ENCODE measurements at places on chromosomes 2 and 18.

DNA sequence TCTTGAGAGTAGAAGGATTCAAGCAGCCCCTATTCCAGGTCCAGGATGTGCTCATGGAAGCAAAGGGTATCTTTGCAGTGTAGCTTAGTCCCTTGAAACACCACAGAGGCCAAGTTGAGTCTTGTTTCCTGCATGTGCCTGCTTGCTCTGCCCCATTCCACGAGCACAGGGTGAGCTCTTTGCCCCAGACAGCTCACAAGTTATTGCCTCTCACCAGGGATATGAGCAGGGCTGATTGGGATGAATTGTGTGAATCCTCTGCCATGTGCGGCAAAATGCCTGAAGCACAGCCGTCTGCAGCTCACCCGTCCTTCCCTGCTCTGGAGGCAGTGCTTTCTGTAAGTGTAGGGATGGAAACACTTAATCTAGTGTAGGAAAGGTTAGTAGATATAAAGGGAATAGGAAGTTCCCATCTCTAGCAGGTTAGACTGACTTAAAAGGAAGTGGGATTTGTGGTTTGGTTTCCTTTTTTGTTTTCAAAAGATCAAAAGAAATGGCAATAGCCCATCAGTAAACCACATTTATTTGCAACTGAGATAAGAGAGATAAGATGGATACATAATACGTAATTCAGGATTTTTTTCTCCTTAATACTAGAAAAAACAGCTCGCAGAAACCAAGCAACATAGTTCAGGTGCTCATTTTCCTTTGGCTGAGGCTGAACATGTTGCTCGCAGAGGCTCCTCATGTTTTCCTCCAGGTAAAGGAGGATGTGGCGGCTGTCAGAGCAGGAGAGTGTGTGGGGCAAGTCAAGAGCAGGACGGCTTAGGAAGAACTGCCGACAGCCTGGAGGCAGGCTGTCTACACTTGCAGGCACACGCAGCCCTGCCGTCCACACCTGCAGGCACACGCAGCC, 41.4 kb downstream of the TMEM182 start:
- H3K4me3 ChIP-seq, result peak overlapping the region; percentile 44
- no peak overlapping the region for H3K27ac ChIP-seq
- H3K36me3 ChIP-seq, result peaks cover 3% of the 10 kb centered on the region
- H3K4me1 ChIP-seq, result peaks cover 7% of the 10 kb centered on the region
- H3K27me3 ChIP-seq, result no peaks in the 10 kb centered on the region

DNA sequence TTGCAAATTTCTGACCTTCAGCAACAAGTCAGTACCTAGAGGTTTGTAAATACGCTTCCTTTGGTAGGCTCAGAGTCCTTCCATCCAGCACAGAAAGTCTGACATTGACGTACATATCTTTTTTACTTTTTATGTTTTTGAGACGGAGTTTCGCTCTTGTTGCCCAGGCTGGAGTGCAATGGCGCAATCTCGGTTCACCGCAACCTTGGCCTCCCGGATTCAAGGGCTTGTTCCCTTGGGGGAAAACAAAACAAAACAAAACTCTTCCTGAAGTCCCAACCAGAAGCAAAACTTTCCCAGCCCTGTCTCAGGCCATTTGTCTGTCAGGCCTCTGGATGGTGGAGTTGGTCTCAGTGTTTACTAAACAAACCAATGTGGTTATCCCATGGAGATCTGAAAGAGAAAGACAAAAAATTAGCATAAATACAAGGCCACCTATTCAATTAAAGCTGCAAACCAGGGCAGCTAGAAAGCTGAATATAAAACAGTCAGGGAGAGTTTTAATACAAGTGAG, 29.6 kb upstream of the ATL2 start:
- no peaks in the 10 kb centered on the region for H3K4me1 ChIP-seq
- peak overlapping the region; percentile 19 for H3K27ac ChIP-seq
- no peak overlapping the region for H3K4me3 ChIP-seq

- no peak for DNase-seq
- peaks cover 10% of the 10 kb centered on the region for H3K27me3 ChIP-seq
- no peaks in the 10 kb centered on the region for H3K4me1 ChIP-seq
- H3K4me3 ChIP-seq, result no peak overlapping the region
- H3K36me3 ChIP-seq, result no peaks in the 10 kb centered on the region
Measured at GRCh38 chr2:67485431-67485830, 88.3 kb downstream of the ETAA1 start.

- DNase-seq, result no peak
- H3K27ac ChIP-seq, result no peak overlapping the region
- H3K36me3 ChIP-seq, result no peaks in the 10 kb centered on the region
Measured at GRCh38 chr2:48781366-48781765, 25.8 kb upstream of the LHCGR start.

- DNase-seq, result no peak
- H3K36me3 ChIP-seq, result peaks cover 7% of the 10 kb centered on the region
- H3K4me3 ChIP-seq, result no peak overlapping the region
- no peak overlapping the region for H3K27ac ChIP-seq
- H3K27me3 ChIP-seq, result no peaks in the 10 kb centered on the region
- H3K4me1 ChIP-seq, result peaks cover 14% of the 10 kb centered on the region
Measured at GRCh38 chr2:111159641-111160040, 38.9 kb downstream of the BCL2L11 start.

GRCh38 chr2:40516604-40517003, 64.7 kb upstream of the SLC8A1 start:
- no peaks in the 10 kb centered on the region for H3K36me3 ChIP-seq
- no peaks in the 10 kb centered on the region for H3K27me3 ChIP-seq
- DNase-seq, result no peak
- H3K4me3 ChIP-seq, result no peak overlapping the region
- H3K4me1 ChIP-seq, result no peaks in the 10 kb centered on the region

GRCh38 chr2:195489101-195489500, 167.9 kb upstream of the SLC39A10 start:
- no peak for DNase-seq
- H3K4me3 ChIP-seq, result no peak overlapping the region
- H3K27me3 ChIP-seq, result no peaks in the 10 kb centered on the region
- H3K36me3 ChIP-seq, result no peaks in the 10 kb centered on the region
- H3K27ac ChIP-seq, result no peak overlapping the region

GRCh38 chr18:48352051-48352755, 57.0 kb downstream of the ZBTB7C start:
- no peak for DNase-seq
- no peaks in the 10 kb centered on the region for H3K4me1 ChIP-seq
- no peak overlapping the region for H3K4me3 ChIP-seq
- no peak overlapping the region for H3K27ac ChIP-seq
- peaks cover 22% of the 10 kb centered on the region for H3K27me3 ChIP-seq
- no peaks in the 10 kb centered on the region for H3K36me3 ChIP-seq

DNA sequence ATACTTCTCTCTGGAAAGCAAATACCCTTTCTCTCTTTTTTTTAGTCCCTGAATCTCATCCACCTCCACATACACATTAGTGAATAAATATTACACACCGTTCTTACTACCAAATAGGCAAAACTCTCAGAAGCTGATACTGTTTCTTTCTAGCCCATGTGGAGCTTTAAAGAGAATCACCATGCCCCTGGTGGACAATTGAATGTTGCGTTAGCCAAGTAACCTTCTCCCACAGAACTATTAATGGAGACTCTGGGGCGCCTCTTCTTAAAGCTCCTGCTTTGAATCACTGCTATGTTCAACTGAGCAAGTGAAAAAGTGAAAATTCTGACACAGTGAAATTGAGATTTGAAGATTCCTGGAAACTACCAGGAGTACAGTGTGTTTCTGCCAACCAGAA, 522.8 kb upstream of the CDH7 start:
- H3K36me3 ChIP-seq, result no peaks in the 10 kb centered on the region
- no peaks in the 10 kb centered on the region for H3K27me3 ChIP-seq
- no peak overlapping the region for H3K27ac ChIP-seq
- no peak for DNase-seq
- H3K4me1 ChIP-seq, result no peaks in the 10 kb centered on the region

GRCh38 chr2:182887753-182888415, 21.4 kb upstream of the FRZB start:
- no peak overlapping the region for H3K4me3 ChIP-seq
- no peaks in the 10 kb centered on the region for H3K36me3 ChIP-seq
- peaks cover 5% of the 10 kb centered on the region for H3K4me1 ChIP-seq
- H3K27me3 ChIP-seq, result no peaks in the 10 kb centered on the region
- H3K27ac ChIP-seq, result no peak overlapping the region

GRCh38 chr2:231191896-231192872, 6.2 kb upstream of the ARMC9 start:
- H3K27me3 ChIP-seq, result peaks cover 78% of the 10 kb centered on the region
- H3K36me3 ChIP-seq, result no peaks in the 10 kb centered on the region
- no peak for DNase-seq
- no peak overlapping the region for H3K27ac ChIP-seq
- H3K4me3 ChIP-seq, result no peak overlapping the region
- H3K4me1 ChIP-seq, result peaks cover 2% of the 10 kb centered on the region

DNA sequence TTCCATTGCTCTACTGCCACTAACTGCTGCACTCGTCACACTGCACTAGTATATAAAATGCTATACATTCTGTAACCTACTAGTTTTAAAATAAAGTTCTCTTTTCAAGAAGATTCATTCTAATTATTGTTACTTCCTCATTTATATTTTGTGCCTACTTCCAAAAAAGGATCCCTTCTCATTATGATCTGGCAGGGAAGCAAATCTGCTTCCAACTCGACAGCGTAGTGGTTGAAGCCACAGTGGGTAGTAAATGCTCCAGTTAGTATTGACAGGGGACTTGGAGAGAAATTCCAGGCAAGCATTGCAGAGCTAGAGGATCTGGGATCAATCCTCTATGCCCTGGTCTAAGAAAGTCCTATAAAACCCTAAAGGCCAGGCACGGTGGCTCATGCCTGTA, 53.3 kb upstream of the AP1S3 start:
- no peak for DNase-seq
- H3K4me3 ChIP-seq, result no peak overlapping the region
- H3K4me1 ChIP-seq, result no peaks in the 10 kb centered on the region
- no peak overlapping the region for H3K27ac ChIP-seq

DNA sequence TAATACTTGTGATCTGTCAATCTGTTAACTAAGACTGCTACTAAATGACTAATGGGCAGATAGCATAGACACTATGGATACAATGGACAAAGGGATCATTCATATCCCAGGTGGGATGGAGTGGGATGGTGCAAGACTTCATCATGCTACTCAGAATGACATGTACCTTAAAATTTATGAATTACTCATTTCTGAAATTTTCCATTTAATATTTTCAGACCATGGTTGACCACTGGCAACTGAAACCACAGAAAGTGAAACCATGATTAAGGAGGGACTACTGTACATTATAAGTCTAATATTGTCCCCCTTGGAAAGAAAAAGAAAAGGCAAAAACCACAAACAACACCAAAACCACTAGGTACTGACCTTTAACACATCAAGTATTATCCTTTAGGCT, 247.0 kb upstream of the SYT4 start:
- no peak overlapping the region for H3K27ac ChIP-seq
- no peak overlapping the region for H3K4me3 ChIP-seq
- no peaks in the 10 kb centered on the region for H3K27me3 ChIP-seq
- no peak for DNase-seq
- H3K36me3 ChIP-seq, result no peaks in the 10 kb centered on the region

- no peak for DNase-seq
- H3K27ac ChIP-seq, result no peak overlapping the region
- H3K4me3 ChIP-seq, result no peak overlapping the region
Measured at GRCh38 chr18:56576826-56577573, 61.4 kb downstream of the TXNL1 start.

GRCh38 chr2:8447610-8448221, 234.1 kb upstream of the ID2 start:
- no peak overlapping the region for H3K27ac ChIP-seq
- no peak for DNase-seq
- H3K27me3 ChIP-seq, result no peaks in the 10 kb centered on the region
- peaks cover 14% of the 10 kb centered on the region for H3K4me1 ChIP-seq
- no peaks in the 10 kb centered on the region for H3K36me3 ChIP-seq
- H3K4me3 ChIP-seq, result no peak overlapping the region

GRCh38 chr2:38619458-38620164, 16.9 kb upstream of the HNRNPLL start:
- H3K27me3 ChIP-seq, result peaks cover 8% of the 10 kb centered on the region
- no peak overlapping the region for H3K27ac ChIP-seq
- no peak overlapping the region for H3K4me3 ChIP-seq
- peaks cover 3% of the 10 kb centered on the region for H3K36me3 ChIP-seq
- no peak for DNase-seq
- H3K4me1 ChIP-seq, result no peaks in the 10 kb centered on the region

- H3K36me3 ChIP-seq, result no peaks in the 10 kb centered on the region
- no peak overlapping the region for H3K27ac ChIP-seq
- H3K27me3 ChIP-seq, result no peaks in the 10 kb centered on the region
- no peak overlapping the region for H3K4me3 ChIP-seq
Measured at GRCh38 chr2:103789381-103790095, 1027.7 kb downstream of the TMEM182 start.

DNA sequence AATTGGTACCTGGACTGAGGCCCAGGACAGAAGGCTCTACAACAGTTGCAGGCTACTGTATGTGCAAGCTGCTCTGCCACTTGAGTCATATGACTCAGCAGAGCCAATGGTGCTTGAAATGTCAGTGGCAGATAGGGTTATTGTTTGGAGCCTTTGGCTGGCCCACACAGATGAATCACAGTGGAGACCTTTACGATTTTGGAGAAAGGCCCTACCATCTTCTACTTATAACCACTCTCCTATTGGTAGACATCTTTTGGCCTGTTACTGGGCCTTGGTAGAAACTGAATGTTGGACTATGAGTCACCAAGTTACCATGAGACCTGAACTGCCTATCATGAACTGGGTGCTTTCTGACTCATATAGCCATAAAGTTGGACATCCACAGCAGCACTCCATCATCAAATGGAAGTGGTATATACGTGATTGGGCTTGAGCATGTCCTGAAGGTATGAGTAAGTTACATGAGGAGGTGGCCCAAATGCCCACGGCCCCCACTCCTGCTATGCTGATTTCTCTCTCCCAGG, 88.9 kb upstream of the NRXN1 start:
- H3K4me3 ChIP-seq, result no peak overlapping the region
- no peaks in the 10 kb centered on the region for H3K36me3 ChIP-seq
- H3K4me1 ChIP-seq, result no peaks in the 10 kb centered on the region
- no peak overlapping the region for H3K27ac ChIP-seq

GRCh38 chr2:72106978-72107377, 40.7 kb downstream of the CYP26B1 start:
- no peak overlapping the region for H3K4me3 ChIP-seq
- H3K36me3 ChIP-seq, result no peaks in the 10 kb centered on the region
- peaks cover 67% of the 10 kb centered on the region for H3K27me3 ChIP-seq
- no peak for DNase-seq
- peaks cover 1% of the 10 kb centered on the region for H3K4me1 ChIP-seq

DNA sequence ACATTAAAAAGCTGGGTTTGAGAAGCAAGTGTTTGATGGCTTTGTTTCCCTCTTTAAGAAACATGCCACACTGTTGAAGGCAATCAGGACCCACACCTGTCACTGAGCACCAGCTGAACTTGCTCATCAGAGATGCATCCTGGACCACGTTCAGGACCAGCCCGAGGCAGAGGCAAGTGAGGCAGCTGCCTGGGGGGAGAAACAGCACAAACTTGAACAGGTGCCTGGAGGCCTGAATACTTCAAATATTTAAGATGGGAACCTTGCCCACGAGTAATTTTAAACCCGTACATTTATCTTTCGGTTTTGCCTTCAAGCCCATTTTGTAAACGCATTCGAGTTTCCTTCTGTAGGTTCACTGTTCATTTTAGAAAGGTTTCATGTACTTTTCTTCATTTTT, 421.3 kb downstream of the NYAP2 start:
- no peak for DNase-seq
- H3K36me3 ChIP-seq, result no peaks in the 10 kb centered on the region
- H3K27ac ChIP-seq, result no peak overlapping the region
- no peaks in the 10 kb centered on the region for H3K4me1 ChIP-seq

All from effector memory CD8-positive, alpha-beta T cell (primary cell).